ENCODE measurements at places on chromosomes 16 and 17.
A peak's percentile ranks its signal among the peaks of the same experiment; 100 is the strongest.

GRCh38 chr17:63358111-63358839 is 87.8 kb downstream of the CYB561 start:
- no peak for DNase-seq

GRCh38 chr16:3012246-3012645 is 477 bp upstream of the CLDN9 start:
- DNase-seq, result no peak

DNA sequence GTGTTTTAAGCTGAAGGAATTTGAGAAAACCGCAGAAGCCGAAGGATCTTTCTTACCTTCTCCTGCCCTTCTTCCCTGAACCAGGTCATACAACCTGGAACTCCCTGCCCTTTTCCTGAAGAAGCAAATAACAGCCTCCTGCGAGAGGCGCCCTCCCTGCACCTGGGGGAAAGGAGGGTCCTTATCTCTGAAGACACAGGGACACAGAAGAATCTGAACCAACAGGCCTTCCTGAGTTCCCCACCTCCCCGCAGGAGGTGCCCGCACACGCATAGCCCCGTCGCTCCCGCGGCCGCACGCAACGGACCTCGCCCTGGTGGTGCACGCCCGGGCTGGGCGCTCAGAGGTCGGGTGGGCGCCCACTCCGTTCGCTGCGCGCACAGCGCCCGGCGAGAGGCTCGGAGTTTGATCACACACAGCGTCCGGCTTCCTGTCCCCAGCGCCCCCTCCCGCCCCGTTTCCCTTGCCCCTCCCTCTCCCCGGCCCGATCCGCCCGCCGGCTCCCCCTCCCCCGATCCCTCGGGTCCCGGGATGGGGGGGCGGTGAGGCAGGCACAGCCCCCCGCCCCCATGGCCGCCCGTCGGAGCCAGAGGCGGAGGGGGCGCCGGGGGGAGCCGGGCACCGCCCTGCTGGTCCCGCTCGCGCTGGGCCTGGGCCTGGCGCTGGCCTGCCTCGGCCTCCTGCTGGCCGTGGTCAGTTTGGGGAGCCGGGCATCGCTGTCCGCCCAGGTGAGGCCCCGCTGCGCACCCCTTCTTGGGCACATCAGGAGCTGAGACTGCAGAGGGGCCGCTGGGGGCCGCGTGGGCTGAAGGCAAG is at the start of gene TNFSF12:
Gene TNFSF12 (plus strand): TSS at position 474 of the 816 bp plus-strand sequence. CDS start 96 bp downstream, at position 570.
- DNase-seq, result peak; percentile 60

GRCh38 chr17:18382441-18383078 is 5.0 kb downstream of the EVPLL start:
- DNase-seq, result no peak

DNA sequence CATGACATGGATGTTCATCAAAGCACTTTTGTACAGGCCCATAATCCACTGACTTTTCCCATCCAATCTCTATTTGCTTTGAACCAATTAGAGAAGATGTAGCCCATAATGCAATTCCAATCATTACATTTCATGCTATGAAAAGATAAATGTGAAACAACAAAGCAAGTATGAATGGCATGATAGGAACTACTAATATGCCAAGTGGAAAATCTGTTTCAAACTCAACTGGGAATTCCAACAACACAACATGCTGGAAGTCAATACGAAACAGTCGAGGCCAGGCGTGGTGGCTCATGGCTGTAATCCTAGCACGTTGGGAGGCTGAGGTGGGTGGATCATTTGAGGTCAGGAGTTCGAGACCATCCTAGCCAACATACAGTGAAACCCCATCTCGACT is 39.6 kb upstream of the TMEM97 start:
- DNase-seq, result no peak

- DNase-seq, result no peak
These were observed 67.9 kb downstream of the HIC1 start for GRCh38 chr17:2122641-2123302.

- no peak for DNase-seq
These were observed 11.4 kb downstream of the SLFN5 start for GRCh38 chr17:35254107-35254773.

GRCh38 chr16:10971560-10971961 is 27.2 kb downstream of the CLEC16A start:
- no peak for DNase-seq

GRCh38 chr16:12314653-12315185 is 338.2 kb downstream of the SNX29 start:
- no peak for DNase-seq

DNA sequence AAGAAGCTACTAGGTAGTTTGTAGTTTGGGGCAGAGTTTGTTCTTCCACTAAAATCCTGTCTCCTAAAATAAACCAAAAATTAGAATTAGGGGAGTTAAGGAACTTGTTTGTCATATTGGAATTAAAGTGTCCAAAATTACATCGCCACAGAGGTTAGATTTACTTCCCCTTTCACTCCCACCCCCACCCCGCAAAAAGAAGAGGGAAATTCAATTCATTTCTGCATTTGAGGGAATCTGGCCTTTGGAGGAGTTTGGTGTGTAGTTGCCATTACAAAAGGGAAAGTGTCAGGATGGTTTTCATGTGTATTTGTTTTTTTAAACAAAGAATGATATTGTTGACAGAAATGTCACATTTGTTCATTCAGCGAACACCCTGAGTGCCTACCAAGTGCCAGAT is 5.8 kb downstream of the TMEM97 start:
- DNase-seq, result no peak

DNA sequence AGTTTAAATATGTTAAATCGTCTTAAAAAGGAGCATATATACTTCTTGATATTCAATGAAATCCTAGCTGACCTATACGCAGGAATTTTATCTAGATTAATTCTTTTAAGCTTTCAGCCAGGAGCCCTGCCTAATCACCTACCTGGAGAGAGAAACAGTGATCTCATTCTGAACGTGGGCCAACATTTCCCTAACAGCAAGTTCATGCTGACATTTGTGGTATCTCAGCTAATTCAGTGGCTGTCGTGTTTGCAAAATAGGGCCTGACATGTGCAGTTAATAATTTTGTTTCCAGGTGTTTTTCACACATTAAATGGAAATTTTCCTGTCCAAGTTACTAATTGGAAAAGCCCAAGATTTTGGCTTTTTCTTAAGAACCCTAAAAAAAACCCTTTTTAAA is 17.4 kb downstream of the KRT24 start:
- DNase-seq, result no peak

DNA sequence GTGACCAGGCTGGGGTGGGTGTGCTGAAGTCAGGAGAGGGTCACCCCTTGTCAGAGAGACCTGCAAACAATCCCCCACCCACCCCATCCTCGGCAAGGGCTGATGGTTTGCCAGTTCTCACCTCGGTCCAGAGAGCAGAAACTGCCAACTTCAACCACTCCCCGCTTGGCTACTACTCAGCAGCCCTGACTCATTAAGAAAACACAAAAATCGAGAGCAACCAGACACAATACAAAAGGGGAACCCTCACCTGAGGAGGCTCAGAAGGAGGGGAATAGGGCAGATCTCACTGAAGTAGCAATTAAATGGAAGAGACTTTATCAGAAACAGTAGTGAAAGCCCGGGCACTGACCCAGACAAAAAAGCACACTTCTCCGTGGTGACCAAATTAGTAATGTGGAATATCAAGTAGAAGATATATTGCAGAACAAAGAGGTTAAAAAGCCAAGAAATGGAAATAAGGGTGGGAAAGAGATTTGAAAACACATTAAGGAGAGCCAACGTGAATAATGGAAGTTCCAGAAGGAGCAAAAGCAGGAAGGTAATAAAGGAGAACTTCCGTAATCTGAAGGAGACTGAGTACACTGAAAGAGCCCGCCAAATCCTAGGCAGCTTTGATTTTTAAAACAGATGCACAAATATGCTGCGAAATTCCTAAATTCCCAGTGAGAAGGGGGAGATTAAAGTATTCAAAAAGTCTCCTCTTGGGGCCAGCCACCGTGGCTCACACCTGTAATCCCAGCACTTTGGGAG is 23.6 kb downstream of the CENPV start:
- DNase-seq, result no peak

DNA sequence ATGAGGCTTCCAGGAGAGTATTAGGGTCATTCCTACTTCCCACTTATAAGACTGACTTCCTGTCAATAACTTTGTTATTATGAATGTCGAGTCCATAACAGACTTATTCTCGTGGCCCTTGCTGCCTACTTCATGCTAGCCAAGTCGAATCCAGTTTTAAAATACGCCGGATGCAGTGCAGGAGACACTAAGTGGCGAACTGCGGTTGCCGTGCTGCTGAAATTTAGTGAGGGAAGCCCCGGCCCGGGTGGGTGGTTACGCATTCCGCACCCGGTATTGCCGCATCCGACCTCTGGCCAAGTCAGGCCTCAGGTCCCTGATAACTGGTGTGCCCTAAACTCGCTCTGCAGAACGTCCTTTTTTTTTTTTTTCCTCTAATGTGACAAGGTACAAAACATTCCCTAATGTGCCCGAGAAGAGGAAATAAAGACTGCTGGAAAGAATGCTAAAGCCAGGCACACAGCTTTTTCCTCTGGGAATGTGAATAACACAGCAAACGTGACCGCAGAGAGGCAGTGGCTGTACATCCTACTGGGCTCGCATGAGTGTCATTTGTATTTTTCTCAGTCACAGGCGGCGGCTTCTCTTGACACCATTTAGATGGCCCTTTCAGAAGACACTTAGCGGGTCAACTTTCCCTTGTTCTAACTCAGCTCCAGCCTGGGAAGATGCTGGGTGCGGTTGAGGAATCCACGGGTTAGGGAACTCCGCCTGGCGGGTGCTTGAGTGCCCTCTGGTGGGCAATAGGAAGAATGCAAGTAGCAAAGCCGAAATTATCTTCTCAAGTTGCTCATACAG is 7.1 kb upstream of the AKTIP start:
- peak; percentile 36 for DNase-seq

DNA sequence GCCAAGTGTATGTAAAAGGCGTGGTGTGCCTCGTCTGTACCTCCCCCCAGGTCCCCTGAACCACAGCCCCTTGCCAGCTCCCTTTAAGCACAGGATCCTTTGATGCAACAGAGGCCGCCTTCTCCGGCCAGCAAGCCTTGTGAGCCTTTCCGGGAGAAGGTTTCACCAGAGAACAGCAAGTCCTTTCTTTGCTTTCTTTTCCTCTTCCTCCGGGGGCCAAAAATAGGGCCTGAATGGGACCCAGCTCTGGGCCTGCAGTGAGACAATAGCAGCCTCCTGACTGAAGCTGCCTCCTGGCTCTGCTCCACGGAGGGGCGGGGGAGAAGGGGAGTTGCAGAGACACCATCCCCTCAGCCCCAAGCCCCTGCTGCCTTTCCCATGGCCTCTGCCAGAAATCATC is 9.0 kb downstream of the ADGRG1 start:
- DNase-seq, result no peak

DNA sequence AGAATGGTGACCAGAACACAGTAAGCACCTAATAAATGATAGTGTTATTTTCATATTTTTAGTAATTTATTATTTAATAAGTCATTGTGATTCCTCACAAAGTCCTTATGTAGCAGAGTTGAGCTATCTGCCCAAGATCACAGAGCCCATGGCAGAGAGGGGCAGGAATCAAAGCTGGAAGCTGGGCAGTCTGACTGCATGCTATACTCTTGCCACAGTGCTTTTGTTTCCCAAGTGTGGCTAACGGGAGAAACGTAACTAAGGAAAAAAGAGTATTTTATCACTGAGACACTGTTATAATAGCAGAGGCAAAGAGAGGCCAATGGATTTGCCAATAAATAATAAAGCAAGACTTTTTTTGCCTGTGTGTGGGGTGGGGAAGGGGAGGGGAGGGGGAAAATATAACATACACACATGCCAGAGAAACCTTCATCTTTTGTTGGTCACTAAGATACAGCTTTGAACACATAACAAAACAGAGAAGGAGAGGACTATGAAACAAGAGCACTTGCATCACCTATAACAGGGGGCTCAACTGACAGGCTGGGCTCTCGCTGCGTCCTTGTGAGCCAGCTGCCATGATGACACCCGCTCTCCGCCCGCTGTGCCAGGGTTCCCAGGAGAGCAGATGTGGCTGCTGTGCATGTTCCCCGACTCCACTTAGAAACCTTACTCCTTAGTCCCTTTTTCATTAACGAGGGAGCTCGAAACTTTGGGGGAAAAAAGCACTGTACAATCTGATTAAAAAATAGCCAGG is 10.1 kb downstream of the CSNK2A2 start:
- DNase-seq, result no peak

- DNase-seq, result peak; percentile 70
These were observed 7.2 kb downstream of the GRIN2C start for GRCh38 chr17:74852237-74853047.
